ENCODE measurements at places on chromosomes 4 and X. TPM values are rescaled to one million over a fixed set of nuclear protein-coding genes. Genes with fewer than 3 reads are reported as not detected.

DNA sequence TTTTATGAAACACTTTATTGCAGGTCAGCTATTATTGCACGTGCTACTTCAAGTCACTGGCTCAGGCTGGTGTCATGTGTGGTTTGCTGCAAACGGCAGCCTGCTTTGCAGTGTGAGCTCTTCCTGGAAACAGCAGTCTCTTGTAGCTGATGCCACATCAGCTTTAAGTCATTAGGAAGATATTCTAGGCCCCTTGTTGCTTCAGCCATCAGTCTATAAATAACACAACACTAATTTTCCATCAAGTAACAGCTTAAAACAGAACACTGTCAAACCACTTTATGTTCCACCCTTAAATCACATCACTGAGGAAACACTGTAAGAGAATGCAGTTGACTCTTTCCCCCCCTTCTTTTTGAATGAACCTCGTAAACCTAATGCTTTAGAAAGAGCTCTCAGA lies 93.8 kb downstream of the GATB start:
- no peak for DNase-seq

- no peak for DNase-seq
Observed at GRCh38 chrX:120751683-120752082, 121.8 kb upstream of the C1GALT1C1 start.

DNA sequence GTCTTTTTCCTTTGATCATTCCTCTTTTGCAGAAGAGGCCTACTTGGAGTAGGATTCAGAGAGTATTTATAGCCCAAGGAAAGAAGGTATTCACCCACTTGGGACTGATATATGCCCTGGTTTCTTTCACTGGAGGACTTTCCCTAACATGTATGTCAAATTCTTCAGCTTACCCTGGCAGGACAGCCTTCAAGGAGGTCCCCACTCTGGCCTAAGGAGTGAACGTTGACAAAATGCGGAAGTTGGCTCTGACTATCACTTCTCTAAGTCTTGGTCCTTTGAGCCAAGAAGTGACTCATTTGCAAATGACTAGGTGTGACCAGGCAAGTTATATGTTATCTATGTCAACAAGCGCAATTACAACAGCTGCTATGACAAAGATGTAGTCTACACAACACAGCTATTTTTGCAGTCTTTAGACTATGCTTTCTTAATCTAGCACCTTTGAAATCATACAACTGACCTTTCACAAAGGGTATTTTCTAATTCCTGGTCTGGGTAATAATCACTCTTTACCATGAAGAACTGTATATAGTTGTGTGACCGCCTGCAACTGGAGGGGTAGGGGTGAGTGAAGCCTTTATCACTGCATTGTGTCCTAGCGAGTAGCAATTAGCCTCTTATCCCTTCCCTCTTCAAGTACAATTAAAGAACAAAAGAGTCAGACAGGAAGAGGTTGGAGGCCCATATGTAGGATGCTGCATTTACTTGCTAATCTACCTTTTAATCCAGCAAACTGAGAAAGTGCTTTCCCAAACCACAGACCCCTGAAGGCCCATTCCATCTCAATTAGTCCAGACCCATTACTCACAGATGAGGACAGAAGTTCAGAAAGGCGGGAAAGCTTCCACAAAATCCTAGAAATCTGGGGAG lies 50.1 kb downstream of the RASGEF1B start:
- DNase-seq = peak; percentile 61

GRCh38 chrX:41384051-41384705 lies 50.2 kb downstream of the DDX3X start:
- DNase-seq = peak; percentile 82

The IQCM gene
- total RNA-seq = 0.27 TPM
